ENCODE measurements at places on chromosomes 6 and 20.

DNA sequence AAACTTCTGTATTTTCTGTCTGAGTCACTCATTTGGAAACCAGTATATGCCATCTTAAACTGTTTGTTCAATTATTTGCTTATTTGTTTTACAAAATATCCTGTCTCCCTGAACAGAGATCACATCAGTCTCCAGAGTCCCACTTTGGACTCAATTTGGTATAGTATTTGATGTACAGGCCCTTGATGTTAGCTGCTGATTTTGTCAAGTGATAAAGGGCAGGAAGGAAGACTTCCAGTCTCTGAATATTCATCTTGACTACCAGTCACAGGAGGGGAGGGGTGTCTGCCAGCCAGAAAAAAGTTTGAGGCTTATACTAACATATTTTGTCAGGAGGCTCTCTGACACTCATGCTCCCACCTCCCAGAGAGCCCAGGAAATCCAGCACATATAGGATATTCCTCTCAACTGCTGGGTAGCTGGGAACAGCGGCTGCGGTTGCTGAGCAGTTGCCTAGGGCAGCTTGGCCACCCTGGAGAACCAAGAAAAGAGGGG is 376.8 kb upstream of the RUNX2 start:
- DNase-seq, result no peak

DNA sequence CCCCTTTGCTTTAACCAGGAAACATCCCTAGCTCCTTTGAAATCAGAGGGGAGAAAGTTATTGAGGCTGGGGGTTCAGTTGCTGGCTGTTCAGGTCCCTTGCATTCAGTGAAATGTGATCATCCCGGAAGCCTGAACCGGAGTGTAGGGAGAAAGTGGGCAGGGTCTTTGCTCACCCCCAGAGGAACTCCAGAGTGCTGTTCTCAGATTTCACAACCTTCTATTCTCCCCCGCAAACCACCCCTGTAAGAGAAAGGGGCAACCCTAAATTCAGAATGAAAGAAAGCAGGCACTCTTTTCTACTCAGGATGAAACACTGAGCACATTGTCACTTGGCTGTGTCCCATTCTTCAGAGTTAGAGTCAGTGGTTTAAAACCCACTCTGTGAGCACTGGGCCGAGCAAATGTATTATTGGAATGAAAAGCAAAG is 139.8 kb downstream of the KHDC1L start:
- DNase-seq, result no peak

GRCh38 chr6:150881911-150882481 is 16.5 kb downstream of the MTHFD1L start:
- no peak for DNase-seq

- no peak for DNase-seq
Observed at GRCh38 chr6:168660400-168660945, 219.5 kb downstream of the SMOC2 start.

DNA sequence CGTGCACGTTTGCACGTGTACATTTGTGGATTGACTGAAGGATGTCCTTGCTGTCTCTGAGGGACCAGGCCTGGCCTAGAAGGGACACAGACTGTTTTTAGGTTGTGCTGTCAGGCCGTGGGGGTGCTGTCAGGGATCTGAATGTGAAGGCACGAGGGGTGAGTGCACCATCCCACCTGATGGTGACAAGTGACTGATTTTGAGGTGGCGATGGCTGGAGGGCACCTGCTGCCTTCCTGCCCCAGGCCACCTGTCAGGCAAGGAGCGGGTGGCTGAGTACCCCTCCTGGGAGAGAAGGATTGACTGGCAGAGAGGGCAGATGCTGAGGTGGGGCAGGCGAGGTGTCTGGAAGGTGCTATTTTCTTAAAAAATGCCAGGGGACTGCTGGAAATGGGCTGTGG is 1.2 kb downstream of the RAB44 start:
- no peak for DNase-seq
